Astrocyte of the hippocampus (primary cell): ENCODE measurements at places on chromosomes 4 and X.
A peak's percentile ranks its signal among the peaks of the same experiment; 100 is the strongest.

- DNase-seq, result no peak
Observed at GRCh38 chr4:176755613-176756012, 37.1 kb downstream of the VEGFC start.

DNA sequence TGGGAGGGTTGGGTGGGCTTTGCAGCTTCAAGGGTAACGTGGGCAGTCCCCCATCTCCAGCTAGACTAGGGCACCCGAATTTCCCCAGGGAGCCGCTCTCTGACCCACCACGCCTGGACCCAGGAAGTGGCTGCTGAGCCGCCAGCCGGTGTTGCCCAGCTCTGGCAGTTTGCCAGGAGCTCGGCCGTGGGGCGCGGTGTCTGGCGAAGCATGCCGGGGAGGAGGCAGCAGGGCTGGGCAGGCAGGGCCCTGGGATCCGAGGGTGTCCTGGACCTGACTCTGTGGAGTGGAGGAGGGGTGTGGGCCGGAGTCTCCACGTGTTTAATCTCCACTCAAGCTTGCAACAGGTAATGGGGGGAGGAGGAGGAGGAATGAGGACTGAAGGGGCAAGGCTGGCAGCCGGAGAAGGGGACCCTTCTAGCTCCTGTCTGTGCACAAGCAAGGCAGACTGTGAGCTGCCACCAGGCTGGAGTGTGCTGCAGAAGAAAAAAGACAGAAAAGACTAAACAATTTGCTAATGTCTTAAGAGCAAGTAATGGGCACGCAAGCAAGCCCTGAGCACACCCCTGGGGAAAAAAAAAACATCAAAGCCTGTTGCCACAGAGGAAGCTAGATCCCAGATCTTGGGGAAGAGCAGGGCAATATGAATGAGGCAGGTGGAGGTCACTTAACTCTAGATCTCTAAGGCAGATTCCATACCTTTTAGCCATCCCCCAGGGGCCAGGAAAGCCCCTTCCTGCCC is 2.4 kb downstream of the LONRF3 start:
- peak; percentile 30 for DNase-seq

DNA sequence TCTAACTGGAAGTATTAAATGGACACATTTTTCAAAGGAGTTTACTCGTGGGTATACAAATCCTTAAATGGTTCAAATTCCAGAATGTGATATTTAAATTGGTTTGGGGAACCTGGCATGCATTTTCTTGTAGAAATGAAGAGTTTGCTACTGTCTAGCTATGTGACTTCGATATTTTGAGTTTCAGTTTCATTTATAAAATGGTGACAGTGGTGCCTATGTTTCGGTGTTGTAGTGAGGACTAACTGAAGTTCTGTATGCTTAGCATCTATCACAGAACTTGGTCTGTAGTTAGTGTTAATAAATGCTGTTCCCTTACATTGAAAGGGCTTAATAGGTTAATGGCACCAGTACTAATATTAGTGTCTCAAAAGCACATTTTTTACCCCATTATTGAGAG is 29.4 kb downstream of the TRPC5 start:
- no peak for DNase-seq

- DNase-seq, result peak; percentile 20
Observed at GRCh38 chr4:105059337-105059736, 87.3 kb upstream of the TET2 start.

GRCh38 chrX:1327651-1328304 is 8.8 kb upstream of the IL3RA start:
- no peak for DNase-seq

DNA sequence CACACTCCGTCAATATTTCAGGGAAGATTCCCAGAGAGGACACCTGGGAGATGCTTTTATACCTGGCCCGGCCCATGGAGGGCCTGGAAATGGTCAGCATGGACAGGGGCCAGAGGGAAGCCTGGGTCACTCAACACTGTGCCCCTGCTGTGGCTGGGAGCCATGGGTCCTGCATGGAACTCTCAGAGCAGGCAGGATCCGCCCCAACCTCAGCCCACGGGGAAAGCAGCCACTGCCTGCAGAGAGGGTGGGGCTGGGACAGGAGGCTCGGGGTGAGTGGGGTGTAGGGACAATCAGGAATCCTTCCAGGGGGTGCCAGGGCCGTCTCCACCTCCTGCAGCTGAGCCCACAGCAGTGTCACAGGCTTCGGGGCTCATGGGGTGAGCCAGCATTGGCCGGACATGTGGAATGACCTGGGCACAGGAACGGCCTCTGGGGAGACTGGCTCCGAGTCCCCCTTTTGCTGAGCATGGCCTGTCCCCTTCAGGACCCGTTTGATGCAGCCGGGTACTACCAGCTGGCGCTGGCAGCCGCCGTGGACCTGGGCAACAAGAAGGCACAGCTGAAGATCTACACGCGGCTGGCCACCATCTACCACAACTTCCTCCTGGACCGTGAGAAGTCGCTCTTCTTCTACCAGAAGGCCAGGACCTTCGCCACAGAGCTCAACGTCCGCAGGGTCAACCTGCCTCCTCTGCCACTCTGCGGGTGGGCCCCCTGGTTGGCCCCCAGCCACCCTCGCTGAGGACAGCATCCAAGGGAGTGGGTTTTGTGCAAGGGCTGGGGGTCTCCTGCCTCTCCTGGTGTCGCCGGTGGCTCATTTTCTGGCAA is 29.1 kb upstream of the HTRA3 start:
- no peak for DNase-seq

DNA sequence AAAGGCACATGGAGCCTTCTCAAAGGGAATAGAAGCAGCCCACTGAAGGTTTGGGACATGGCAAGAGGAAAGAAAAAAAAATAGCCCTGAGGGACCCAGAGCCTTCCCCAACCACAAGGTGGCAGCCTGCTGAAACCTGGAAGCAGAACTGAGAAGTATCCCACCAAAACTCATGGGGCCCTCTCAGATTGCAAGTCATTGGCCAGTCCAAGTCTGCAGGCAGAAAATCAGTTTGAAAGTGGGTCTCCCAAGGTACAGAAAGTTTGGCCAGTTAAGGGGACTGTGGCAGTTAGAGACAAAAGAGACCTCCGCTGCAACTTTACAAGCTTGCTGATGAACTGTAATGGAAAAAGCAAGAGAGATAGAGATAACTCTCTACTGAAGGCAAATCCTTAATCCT is 155.8 kb downstream of the ANTXR2 start:
- peak; percentile 12 for DNase-seq

DNA sequence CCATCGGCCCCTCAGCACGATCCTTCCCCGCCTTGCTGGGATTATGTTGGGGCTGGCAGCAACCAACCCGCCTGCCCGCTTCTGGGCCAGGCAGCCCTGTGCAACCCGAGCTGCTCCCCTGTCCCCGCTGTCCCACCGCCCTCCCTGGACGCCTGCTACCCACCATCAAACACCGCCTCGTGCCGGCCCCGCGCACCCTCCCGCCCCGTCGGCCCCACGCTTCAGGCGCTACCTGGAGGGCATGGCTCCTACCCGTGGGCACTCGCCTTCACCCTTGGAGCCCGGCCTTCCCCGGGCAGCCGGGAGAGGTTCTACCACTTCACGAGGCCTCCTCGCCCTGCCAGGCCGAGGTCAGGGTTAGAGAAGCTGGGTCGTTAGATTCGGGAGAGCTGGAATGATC is 37.0 kb downstream of the TKTL1 start:
- no peak for DNase-seq

GRCh38 chrX:11460347-11460746 is 167.1 kb downstream of the AMELX start:
- DNase-seq, result no peak

- DNase-seq, result peak; percentile 51
Observed at GRCh38 chrX:18410038-18410437, 15.4 kb upstream of the CDKL5 start.

DNA sequence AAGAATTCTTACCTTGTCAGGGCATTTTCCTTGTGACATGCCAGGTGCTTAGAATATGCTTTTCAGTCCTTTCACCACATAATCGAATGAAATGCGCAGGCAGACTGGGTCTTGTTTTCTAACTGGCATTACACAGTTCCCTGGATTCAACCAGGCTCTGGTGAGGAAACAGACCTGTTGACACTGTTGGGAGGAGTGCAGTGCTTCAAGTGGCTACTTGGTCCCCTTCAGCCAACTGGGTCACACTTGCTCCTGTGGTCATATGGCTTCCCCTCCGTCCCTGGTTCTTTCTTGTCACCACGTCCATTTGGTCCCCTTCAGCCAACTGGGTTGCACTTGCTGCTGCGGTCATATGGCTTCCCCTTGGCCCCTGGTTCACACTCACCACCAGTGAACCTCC is 9.7 kb downstream of the SMIM20 start:
- DNase-seq, result no peak

DNA sequence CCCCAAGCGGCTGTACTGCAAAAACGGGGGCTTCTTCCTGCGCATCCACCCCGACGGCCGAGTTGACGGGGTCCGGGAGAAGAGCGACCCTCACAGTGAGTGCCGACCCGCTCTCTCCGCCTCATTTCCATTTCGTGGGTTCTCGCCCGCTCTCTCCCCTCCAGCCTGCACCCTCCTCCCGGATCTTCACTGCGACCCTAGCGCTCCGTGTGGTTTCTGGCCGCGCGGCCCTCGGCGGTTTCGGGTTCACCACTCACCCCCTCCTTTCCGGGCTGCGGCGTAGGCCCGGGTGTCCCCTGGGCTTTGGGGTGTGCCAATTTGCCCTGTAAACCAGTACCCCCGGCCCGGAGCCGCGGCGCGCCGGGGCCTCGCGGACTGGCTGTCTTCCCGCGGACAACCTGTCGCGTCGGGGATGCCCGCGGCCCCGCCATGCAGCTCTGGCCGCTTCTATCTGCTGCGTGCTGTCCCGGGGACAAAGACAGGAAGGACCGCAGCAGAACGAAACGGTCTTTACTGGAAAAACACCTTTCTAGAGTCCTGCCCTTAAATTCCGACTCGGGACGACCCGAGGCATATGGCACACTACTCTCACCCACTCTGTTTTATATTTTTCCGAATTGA is 737 bp downstream of the FGF2 start:
- DNase-seq, result peak; percentile 74

DNA sequence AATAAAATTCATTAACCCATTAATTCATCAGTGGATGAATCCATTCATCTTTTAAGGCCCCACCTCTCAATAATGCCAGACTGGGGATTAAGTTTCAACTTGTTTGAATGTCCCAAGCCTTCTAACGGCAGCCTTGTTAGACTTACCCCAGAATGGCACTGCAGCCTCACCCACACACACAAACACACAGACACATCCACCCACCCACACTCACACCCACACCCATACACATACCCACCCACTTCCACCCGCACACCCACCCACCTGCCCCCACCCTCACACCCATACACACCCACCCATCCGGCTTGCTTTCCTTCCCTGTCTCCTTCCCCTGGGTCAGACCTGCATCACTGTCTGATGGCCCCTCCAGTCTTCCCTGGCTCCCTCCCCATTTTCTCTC is 102.6 kb downstream of the ARHGAP10 start:
- no peak for DNase-seq
